ENCODE measurements at places on chromosomes 11 and 22.

DNA sequence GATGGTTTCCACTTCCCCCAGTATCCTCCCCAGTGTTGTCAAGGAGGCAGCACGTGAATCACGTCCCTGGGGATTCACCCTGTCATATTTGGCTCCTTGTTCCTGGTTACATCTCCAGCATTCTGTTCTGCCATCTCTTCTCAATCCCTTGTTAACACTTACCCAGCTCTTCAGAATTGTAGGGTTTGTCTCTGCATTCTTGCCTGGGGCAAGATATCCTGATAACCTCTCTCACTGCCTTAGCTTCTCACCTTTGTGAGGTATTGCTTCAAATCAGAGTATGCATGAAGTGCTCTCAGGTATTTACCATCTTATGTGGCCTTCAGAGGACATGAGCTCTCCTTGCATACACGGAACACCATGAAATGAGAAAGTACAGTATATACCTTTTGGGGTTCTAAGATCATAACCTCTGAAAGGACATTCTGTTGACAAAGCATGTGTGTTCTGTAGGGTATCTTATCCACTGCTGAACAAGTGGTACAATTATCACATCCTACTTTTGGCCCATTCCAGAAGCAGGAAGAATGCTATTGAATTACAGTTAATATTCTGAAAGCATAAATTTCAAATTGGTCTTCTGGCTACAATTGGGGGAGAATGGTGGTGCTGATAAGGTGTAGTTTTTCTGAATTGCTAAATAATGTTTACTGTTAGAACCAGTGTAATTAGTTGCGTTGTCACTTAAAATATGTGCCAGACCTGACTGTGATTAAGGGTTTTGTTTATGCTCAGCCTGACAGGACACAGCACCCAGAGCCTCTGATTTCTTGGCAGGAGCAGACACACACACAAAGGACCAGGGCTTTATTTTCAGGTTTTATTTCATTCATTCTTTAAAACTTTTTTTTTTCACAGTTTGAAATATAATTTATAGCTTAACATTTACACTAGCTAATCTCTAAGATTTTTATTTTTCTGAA, 32.7 kb downstream of the VSTM5 start:
- no peak for DNase-seq

- no peak for DNase-seq
These were observed 213.6 kb downstream of the LRRC4C start for GRCh38 chr11:41245704-41246398.

- DNase-seq, result no peak
These were observed 64.0 kb upstream of the SLC6A5 start for GRCh38 chr11:20535271-20535881.

- DNase-seq, result peak; percentile 72
These were observed 38.1 kb downstream of the LMO1 start for GRCh38 chr11:8225589-8226036.

DNA sequence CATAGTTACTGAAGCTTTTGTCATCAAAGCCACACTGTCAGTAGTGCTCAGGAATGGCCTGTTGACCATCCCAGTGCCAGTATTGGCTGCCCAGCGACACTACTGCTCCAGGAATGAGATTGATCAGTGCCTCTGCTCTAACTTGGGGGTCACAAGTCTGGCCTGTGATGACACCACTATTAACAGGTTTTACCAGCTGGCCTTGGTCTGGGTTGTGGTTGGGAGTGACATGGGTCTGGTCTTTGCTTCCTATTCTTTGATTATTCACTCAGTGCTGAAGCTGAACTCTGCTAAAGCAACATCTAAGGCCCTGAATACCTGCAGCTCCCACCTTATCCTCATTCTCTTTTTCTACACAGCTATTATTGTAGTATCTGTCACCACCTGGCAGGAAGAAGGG, 21.5 kb downstream of the OR56B4 start:
- DNase-seq, result no peak

DNA sequence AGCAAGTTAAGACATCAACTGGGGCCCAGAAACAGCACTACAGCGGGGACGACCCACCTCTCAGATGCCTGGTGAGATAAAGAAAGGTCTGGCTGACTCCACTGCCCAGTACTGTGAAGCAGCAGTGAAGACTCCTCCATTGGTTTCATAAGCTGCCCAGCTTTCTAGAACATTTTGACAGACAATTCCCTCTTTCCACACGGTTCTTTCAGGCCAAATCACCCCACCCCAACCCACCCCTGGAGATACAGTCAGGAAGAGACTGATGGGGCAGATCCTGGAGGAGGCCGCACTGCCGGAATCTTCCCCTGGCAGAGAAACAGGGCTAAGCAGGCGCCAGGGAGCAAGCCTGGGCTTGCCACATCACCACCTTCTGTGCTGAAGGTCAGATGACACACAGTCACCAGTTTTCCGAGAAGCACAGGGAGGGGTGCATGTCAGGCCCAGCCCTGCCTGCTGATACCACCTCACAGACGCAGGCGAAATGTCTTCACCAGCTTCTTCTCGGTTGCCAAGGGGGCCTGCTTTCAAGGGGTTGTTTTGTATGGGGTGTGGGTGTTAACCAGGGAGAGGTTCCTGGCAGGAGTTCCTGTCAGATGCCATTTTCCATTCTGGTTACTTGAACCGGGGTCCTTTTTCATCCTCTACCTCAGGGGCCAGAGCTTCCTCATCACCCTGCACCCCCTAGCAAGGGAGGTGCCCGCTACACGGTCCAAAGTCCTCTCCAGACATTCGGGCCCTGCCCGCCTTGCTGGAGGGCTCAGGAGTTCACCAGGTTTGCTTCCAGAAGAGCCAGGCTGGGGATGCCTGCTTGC, 1.4 kb upstream of the NEAT1 start:
- peak; percentile 99 for DNase-seq

DNA sequence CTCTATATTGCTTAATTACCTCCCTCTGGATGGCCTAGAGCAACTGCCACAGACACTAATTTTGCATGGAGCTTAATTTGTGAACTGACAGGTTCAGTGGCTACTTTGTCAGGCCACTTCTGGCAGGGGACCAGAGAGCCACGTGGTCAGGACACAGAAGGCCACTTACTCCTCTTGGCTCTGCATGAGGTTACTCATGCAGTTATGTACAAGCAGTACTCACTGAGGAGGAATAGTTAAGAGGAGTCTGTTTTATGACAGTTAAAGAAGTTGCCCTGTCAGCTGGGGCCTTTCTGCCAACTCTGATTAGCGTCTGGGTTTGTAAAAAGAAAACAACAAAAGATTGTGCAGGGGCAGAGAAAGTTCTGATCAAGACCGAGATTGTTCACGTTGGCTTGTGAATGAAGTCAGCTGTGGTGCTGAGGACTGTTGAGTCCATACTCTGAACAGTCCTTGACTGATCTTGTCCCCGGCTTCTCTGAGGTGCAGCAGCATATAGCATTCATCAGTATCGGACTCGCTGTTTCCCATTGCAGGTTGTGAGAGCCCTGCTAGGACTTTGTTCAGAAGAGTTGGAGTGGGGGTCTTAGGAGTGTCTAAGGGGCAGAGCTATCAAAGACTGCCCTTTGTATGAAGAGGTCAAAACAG, 41.4 kb downstream of the PPFIBP2 start:
- DNase-seq, result no peak

GRCh38 chr11:75308116-75308515, 43.3 kb downstream of the ARRB1 start:
- no peak for DNase-seq

- DNase-seq, result no peak
These were observed 69.2 kb downstream of the PRSS23 start for GRCh38 chr11:86869531-86869930.

- DNase-seq, result peak; percentile 21
These were observed 21.0 kb upstream of the UBASH3B start for GRCh38 chr11:122634501-122634900.

DNA sequence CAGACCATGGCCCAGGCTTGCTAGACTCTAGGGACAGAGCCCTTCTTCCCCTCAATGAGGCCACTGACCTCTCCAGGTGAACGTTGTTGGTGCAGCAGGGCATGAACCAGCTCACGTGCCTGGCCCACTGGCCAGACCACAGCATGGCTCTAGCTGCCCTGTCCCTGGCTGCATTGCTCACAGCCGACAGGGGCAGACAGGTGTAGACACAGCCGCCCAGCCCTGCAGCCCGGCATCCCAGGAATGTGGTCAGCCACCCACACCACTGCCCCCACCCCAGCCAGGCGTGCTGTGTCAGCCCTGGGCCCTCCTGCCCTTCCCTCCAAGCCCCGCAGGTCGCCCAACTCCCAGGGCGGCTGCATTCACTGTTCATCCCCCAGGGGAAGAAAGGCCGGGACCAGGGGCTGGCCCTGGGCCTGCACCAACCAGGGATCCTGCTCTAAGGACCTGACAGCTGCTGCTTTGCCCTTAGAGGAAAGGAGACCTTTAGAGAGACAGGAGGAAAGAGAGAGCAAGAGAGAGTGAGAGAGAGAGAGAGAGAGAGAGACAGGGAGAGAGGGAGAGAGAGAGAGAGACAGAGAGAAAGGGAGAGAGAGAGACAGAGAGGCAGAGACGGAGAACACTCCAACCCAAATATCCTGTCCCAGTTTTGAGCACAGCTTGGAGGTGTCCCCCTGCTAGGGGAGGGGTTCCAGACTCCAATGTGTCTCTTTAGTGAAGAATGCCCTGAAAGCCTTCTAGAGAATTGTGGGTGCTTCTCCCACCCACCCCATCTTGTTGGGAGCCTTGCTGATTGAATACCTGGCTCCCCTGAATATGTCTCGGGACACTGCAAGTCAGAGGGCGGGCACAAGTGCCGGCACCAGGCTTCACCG, 44.2 kb upstream of the LINC01488 start:
- no peak for DNase-seq

DNA sequence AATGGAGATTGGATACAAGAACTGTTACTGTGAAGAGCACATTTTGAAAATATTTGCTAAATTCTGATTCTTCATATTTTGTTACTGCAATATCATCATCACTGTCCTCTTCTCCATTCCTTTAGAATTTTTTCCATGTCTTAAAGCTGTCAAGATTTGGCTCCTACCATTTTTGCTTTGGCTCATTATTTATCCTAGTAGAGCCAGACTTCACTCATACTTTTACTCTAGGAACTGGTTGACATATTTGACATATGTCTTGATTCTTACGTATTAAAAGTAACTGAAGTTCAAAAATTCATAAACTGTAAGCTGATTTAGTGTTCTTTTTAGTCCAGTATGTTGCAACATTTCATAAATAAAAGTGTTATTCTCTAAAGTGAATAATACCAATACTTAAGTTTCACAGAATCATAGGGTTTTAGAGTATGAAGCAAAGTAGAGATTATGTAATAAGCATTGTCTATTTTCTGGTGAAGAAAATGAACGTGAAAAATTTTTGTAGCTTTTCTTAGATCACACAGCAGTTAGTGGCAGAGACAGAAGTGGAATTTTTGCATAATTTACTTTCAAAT, 225.6 kb downstream of the TMEM135 start:
- DNase-seq, result no peak

DNA sequence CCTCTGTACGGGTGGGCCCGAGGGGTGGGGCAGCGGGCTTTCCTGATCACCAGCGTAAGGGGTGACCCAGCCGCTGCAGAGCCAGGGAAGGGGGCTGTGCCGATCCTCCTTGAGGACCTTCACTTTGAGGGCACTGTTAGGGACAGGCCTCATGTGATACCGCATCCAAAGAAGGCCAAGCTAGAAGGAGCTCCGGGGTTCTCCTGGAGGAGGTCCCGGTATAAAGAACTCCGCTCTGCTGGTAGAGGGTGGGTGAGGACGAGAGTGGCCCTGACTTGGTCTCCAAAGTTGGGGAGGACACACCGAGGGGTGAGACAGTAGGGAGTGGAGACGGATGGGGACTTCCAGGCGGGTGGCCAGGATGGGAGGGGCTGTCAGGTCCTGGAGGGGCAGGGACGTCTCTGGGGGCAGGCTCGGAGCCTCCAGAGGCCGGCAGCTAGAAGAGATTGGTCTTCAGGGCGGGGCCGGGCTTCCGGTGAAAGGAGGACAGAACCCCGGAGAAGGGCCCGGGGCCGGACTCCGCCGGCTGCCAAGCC, 4.6 kb downstream of the PHOX2A start:
- peak; percentile 32 for DNase-seq

DNA sequence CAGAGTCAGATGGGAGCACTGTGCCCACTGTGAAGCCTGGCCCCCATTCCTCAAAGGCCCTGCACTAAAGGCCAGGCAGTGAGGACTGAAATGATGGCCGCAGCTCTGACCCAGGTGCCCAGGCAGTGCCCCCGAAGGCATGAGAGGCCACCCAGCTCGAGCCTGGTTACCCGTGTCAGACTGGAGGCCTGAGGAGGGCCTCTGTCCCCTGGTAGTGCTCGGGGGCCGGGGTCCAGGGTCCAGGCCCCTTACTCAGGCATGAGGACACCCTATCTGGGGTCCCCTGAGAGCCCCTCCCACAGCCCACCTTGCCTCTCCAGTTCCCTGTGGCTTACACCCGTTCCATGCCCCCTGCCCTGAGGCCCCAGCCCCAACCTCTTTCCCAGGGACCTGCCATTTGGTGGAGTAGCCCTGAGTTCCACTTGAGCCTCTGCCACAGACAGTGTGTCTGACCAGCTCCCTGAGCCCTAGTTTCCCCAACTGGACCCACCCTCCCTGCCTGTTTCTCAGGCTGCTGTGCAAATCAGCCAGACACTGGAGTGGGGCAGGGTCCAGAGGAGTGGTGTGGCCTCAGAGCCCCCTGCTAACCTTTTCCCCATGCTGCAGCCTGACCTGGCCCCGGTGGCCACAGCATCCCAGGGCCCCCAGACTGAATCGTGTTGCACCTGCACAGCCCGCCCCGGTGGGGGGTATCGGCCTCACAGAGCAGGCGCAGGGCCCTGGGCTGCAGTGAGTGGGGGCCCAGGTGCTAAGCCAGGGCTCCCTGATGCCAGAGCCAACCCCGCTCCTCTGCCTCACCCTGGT, 10.8 kb upstream of the ANKRD13D start:
- no peak for DNase-seq

- no peak for DNase-seq
These were observed 1378.0 kb downstream of the BRD1 start for GRCh38 chr22:48449466-48450187.

- no peak for DNase-seq
These were observed 135.9 kb upstream of the KIRREL3 start for GRCh38 chr11:127136438-127136837.

DNA sequence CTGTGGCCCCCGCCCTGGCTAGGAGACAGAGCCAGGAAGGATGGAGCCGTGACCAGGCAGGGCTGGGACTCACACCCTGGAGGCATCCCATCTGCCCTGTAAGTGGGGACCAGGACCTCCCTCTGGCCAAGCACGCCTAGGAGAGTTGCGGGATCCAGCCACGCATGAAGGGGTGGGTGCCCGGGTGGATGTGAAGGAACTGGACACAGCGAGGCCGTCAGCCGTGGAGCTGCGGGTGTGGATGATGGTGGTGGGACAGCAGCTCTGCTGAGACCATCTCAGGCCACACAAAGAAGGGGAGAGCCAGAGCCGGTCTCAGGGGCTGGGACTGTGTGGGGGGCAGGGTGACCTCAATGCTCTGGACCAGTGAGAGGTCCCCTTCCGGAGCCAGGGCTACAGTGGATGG, 746.4 kb downstream of the BRD1 start:
- DNase-seq, result no peak

- peak; percentile 58 for DNase-seq
These were observed 98.8 kb downstream of the MED15 start for GRCh38 chr22:20606041-20606783.
